ENCODE measurements at places on chromosomes 3 and 15.
A peak's percentile ranks its signal among the peaks of the same experiment; 100 is the strongest.

DNA sequence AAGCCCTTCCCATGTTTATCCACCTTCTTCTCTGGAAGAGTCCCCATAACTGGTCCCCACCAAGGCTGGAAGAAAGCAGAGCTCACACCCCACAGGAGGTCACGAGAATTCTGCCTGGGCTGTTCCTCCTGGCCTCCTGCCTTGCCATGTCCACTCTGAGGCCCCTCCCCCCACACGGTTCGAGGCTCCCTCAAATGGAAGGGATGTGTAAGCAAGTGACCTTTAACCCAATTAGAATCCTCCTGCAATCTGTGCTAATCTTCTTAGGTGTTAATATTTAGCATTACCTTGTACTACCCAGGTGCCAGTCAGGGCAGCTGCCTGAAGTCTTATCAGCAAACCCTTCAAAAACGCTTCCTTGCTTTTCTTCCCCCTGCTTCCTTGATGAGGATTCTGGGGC lies 32.4 kb upstream of the DYNC1LI1 start:
- no peak for DNase-seq

DNA sequence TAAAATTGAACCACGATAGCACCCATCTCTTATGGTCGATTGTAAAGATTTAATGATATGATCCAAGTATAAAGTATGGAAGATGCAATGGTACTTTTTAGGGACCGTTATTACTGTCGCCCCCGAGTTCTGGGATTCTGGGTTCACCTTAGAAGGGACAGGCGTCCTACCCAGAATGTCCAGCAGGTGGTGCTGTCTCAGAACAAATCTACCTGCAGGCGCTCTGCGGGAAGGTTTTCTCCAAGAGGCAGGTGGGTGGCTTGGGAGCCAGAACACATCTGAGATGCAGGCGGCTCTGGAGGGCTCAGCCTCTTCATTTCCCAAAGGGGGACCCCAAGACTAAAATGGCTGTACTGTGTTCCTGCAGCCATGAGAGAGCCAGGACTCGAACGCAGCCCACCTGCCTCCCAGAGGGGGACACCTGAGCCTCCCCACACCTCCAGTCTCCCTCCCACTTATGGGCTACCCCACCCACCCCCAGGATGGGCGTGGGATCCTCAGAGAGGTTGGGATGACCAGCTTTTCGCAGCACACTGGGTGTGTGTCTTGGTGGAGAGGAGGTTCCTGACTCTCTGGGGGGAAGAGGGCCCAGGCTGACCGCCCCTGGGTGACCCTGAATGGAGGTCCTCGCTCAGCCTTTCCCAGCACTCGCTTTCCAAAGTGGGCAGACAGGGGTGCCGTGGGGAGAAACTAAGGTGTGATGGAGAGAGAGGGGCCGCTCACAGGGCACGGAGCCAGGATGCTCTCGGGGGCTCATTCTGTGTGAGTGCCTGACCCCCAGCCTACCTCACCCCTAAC lies 28.1 kb upstream of the CORO2B start:
- DNase-seq, result peak; percentile 35

GRCh38 chr3:149581248-149581647 lies 76.6 kb downstream of the WWTR1 start:
- no peak for DNase-seq

DNA sequence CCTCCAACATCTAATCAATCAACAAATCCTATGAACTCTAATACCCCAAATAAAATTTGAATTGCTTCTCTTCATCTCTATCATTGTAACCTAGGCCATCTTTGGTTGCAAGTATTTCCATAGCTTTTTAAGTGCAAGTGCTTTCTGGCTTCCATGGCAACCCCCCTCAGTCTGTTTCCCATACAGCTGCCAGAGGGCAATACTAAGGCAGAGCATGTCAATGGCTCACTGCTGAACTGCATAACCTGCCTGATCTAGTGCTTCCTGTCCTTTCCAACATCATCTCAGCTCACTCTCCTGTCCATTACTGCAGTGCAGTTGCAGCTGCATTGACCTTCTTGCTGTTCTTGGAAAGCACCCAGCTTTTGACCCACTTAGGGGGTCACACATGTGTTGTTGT lies 198.4 kb downstream of the WNT5A start:
- no peak for DNase-seq

- no peak for DNase-seq
Observed at GRCh38 chr3:8555725-8556472, 54.3 kb downstream of the LMCD1 start.

- no peak for DNase-seq
Observed at GRCh38 chr3:52232279-52233107, 6.5 kb downstream of the TWF2 start.

DNA sequence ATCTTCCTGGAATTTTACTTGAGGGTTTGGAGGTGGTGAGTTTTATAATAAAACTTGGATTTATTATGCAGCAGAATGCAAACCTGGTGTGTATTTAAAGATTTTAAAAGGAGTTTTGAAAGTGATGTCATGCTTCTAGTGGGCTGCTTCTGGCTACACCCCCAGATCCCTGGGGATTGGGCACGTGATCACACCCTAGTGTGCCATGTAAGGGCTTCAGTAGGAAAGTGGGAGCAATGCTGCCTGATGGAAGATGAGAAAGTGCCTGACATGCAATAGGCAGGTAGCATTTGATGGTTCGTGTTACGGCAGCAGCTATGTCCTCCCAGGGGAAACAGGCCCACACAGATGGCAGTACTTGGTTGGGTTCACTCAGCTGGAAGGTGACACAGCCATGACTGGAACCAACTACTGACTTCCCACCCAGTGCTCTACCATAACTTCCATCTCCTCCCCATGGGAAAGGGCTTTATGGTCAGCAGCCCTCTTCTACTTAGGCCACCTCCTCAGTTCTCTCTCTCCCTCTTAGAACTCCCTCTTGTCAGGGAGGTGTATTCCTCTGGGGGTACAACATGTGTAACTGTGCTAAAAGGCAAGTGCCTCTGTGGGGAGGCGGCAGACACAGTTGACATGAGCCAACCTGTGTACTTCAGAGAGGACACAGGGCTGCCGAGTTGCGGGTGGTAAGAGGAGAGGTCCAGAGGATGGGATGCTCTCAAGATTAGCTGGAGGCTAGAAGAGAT lies 5.6 kb downstream of the ITPKA start:
- no peak for DNase-seq

DNA sequence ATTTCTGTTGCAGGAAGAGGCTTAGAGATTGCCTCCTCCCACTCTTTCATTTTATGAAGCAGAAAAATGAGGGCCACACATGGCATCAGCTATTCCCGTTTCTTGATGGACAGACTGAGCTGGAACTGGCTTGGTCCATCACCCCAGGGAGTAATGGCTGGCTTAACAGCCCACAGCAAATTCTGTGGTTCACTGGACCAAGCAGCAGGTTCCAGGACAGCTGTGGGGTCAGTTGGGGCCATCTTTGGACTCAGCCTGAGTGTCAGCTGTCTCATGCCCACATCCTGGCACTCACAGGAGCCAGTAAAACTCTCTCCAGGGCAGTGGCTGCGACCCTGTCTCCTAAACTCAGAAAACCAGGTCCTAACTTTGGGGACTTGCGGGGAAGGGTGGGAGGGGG lies 36.5 kb downstream of the ZDHHC19 start:
- DNase-seq, result no peak

GRCh38 chr15:100083572-100083971 lies 258.2 kb downstream of the ADAMTS17 start:
- no peak for DNase-seq

DNA sequence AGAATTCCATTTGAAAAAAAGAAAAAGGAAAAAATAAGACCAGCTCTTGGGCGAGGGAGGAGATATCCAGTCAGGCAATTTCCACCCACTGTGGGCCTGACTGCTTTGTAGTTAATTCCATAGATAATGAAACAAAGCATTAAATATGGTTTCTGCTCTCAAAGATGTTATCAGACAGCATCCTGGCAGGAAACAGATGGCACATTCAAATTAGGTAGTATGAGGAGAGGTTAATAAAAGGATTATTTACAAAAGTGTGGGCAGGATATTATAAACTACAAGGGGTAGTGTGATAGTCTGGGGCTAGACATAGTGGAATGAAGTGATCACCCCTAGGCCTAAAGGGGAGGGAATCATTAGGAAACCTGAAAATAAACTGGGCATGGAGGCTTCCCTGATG lies 193.2 kb downstream of the CLSTN2 start:
- DNase-seq, result no peak

DNA sequence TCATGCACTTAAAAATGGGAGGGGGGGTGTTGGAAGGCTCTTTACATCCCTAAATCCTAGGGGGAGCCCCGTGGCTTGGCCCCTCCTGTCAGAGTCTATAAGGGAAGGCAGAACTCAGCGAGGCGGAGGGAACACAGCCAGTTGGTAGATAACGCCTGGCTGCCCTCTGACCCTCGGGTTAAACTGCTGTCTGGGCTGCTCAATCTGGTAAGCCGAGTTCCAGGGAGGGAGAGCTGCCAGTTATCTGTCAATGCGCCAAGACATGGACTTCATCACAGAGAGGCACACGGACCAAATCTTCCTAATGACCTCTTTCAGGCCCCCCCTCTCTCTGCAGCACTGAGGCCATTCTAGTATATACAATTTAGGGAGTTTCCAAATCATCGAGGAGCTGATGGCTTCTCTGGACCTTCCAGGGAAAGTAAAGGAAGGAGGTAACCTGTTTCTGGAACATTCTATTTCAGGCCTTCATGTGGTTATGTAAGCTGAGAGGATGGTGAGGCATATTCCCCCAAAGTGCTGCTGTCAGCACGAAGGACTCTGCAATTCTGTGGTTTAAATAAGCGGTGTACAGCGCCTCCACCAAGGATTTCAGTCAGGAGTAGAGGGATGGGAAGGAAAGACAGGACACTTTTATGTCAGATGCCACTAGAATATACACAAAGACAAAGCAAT lies 349.0 kb downstream of the MCTP2 start:
- DNase-seq, result no peak

DNA sequence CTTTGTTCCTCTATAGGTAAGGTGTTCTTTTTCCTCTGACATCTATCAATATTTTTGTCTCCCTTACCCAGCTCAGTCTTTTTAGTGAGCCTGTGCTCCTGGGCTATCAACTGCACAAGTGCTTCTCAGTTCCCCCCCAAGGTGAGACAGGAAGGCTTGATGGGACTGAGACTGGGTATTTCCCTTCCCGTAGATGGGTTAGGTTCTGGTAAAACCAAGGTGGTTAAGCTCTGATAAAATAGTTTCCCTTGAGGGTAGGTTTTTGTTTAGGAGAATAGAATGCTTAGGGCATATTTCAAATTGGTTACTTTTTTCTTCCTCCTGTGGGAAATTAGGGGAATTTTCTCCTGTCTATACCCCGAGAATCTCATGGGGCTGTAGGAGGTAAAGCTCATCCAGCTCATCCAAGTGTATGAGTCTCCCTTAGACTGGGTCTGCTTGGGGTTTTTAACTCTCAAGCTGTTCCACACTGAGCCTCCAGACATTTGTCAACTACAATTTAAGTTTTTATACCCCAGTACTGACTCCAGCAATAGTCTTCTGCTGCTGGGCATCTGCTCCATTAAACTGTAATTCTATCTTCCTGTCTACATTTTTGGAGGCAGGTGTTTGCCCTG lies 44.9 kb downstream of the OXSR1 start:
- DNase-seq, result no peak

DNA sequence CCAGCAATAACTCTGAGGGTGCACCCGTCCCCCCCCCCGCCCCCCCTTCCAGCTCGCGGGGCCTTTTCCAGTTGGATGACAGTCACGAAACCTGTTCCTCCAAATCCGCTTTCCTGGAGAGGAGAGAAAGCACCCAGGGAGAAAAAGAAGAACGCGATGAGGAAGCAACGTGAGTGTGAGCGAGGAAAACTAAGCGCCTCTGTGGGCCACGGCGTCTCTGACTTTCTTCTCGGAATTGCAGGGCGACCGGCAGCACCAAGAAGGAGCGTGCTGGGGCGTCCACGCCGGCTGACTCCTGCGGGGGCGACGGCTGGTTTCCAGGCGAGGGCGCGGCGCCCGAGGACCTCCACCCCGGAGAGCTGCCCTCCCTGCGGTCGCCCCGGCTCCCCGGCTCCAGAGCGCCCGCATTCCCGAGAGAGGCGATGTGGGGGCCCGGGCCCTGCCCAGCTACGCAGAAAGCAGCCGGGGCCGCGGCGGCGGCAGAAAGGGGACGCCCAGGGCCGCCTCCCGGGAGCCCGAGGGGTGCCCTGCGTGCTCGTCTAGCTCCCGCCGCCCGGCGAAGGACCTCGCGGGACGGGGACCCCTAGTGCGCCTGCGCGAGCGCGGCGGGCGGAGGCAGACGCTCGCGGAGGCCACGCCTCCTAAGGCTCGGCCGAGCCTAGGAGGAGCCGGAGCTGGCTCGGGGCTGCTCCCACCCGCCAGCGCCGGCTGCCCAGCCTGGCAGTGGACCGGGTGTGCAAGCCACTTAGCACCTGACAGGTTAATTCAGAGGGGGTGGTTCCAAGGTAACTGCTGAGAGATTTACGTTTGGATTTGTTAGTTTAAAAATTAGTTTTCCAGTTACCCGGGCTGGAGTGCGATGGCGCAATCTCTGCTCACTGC lies 15.3 kb upstream of the ADIPOQ start:
- peak; percentile 86 for DNase-seq

All from KG1 (cell line).